CD4-positive, alpha-beta T cell treated with Interleukin-10 for 1 hour (primary cell): ENCODE measurements at places on chromosomes 2 and 18.

GRCh38 chr18:42614619-42615293 is 500.7 kb downstream of the RIT2 start:
- DNase-seq: no peak

GRCh38 chr2:174974131-174974530 is 31.1 kb downstream of the CHN1 start:
- no peak for DNase-seq

GRCh38 chr2:209974576-209974975 is 27.9 kb upstream of the RPE start:
- no peak for DNase-seq

DNA sequence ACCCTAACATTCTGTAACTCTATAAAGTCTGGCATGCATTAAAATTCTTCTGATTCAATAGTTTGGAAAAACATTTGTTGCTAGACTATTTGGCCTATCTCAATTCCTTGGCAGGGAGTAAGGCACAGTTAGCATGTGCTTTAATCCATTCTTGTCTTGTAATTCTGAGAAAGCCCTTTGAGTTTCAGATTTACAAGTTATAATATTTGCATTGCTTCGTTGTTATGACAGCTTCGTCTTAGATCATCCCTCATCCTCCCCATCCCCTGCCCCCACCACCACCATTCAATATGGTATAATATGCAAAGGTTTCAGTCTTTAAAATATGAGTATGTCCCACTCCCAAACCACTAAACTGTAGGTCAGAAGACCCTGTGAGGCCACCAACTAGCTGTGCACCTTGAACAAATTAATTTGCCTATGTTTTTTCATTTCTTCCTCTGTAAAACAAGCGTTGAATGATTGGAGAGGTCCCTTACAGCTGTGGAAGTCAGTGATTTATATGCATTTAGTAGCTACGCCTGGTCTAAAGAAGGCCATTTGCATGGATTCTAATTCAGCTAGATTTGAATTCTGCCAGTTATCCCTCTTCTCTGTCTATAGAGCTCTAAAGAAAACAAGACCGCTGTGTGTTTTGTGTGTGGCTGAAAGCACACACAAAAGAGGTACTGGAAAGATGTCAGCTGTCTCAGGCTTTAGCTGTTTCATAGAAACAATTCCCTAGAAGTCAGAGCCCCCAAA is 591 bp downstream of the C2orf80 start:
- no peak for DNase-seq

- no peak for DNase-seq
Observed at GRCh38 chr2:240894006-240894405, 1.9 kb downstream of the MAB21L4 start.

GRCh38 chr2:21715887-21716286 is 592.1 kb downstream of the TDRD15 start:
- DNase-seq: no peak

DNA sequence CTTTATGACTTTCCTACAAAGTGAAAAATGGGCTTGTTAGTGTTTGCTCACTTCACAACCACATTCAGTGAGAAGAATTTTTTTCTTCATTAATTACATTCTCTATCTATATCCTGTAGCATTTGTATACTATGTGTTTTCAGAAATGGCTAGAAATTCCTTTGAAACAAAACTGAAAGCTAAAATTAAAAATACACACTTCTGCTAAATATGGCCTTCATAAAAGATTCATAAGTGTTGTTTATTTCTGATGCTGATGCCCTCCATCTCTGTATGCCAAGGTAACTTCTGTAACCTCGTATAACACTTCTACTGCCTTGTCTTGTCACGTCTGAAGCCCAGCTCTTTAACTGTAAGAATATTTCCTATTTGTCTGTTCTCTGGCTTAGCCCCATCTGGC is 59.8 kb downstream of the PMAIP1 start:
- DNase-seq: no peak

GRCh38 chr2:12032398-12032797 is 286.0 kb downstream of the LPIN1 start:
- DNase-seq: no peak
